Kasumi-1 (cell line): ENCODE measurements at places on chromosomes 4 and X.
A peak's percentile ranks its signal among the peaks of the same experiment; 100 is the strongest.

DNA sequence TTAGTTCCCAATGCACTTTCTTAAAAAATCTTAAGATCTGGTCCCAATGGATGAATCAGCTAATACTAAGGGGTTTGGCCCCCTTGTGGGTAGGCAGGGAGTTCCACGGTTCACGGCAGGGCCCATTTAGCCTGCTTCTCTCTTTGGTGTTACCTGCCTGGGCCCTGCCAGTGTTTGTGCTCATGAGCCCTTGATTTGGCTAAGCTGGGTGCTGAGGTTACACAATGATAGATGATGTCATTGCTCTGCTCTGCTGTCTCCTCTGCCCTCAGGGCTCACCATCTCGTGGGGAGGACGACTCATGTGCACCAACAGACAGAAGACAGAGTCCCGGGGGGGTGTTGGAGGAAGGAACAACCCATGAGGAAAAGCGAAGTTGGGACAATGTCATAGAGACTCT, 24.4 kb downstream of the RTL5 start:
- DNase-seq = peak; percentile 15

GRCh38 chr4:478373-478772, 20.6 kb downstream of the ZNF721 start:
- DNase-seq = no peak

GRCh38 chr4:140754918-140755773, 1.0 kb downstream of the TBC1D9 start:
- DNase-seq = no peak

DNA sequence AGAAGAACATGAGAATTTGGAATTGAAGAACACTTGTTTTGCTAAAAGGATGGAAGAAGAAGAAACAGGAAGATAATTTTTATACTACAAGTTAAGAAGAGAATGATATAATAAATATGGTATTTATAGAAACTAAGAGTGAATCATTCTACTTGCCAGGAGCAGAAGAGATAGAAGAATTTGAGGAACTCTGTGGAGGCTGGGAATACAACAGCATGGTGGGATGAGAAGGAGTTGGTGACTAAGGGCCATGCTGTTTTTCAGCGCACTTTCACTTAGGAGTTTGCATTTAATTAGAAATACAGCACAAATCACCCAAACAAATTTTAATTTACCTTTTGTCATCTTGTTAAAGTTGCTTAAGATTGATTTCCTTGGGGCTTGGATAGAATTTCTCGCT, 20.5 kb downstream of the HADH start:
- DNase-seq = no peak

DNA sequence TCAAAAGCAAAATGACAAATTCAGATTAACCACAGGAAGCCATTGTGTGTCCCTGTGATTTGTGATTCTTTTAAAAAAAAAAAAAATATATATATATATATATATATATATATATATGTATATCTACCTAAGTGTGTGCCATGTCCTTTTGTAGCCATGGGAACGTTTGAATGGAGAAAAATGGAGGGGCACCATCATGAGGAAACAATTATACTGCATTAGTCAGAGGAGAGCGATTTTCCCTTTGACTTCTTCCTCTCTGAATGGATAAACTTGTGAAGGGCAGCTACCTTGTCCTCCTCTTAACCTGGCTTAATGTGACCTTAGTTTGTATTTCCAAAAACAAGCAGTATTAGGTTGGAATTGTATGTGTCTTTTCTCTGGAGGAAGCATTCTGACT, 23.3 kb upstream of the CBLL2 start:
- DNase-seq = no peak

GRCh38 chrX:107579956-107580355, 48.4 kb upstream of the PRPS1 start:
- no peak for DNase-seq

GRCh38 chrX:48665991-48666390, 17.6 kb upstream of the WAS start:
- DNase-seq = no peak
